ENCODE measurements at places on chromosomes 12 and 14. TPM values are rescaled to one million over a fixed set of nuclear protein-coding genes. Genes with fewer than 3 reads are reported as not detected.

DNA sequence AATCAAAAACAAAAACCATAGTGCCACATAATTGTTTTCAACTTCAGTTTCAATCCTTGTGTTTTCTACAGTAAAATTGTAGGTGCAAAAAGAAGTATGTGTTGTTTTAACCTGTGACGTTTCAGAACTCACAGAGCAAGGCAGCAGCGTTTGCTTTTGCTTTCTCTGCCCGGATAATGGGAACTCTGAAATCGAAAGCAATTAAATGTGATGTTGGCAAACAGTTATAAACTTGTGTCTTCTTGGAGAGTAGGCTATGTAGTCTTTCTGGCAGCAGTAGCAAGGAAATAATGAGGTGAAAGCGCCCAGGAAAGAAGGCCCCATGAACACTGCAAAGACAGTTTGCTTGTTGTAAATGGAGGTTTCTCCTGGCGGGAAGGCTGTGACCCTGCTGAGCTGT lies 39.1 kb downstream of the FNTB start:
- H3K27ac ChIP-seq = no peak overlapping the region
- DNase-seq = no peak
- peaks cover 5% of the 10 kb centered on the region for H3K4me1 ChIP-seq
- H3K36me3 ChIP-seq = peaks cover 15% of the 10 kb centered on the region
- no peaks in the 10 kb centered on the region for H3K27me3 ChIP-seq

DNA sequence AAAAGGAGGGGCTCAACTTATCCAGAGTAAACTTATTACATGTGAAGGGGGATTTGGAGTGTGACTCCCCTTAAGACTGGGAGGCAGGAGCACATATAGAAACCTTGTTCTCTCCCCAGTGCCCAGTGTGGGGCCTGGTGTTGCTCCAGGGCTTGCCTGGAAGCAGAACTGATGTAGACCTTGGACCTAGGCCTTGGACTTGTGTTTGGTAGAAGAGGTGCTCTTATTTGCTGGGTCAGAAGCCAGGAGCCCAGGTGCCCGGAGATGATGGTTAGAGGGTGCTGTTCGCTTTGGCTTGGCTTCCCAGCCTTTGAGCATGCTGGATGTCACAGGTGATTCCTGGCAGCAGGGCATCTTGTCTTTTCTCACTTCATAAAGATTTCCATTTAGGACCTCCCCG lies 110.4 kb downstream of the SMOC1 start:
- no peak overlapping the region for H3K4me3 ChIP-seq
- H3K27me3 ChIP-seq = peaks cover 97% of the 10 kb centered on the region
- no peaks in the 10 kb centered on the region for H3K36me3 ChIP-seq
- no peaks in the 10 kb centered on the region for H3K4me1 ChIP-seq

- H3K4me3 ChIP-seq = no peak overlapping the region
- no peaks in the 10 kb centered on the region for H3K36me3 ChIP-seq
- DNase-seq = no peak
Measured at GRCh38 chr12:262113-262512, 523 bp downstream of the SLC6A13 start.

GRCh38 chr12:24751181-24751580 lies 197.7 kb downstream of the BCAT1 start:
- no peak overlapping the region for H3K27ac ChIP-seq
- DNase-seq = no peak
- H3K4me3 ChIP-seq = no peak overlapping the region
- no peaks in the 10 kb centered on the region for H3K36me3 ChIP-seq
- no peaks in the 10 kb centered on the region for H3K4me1 ChIP-seq

- no peaks in the 10 kb centered on the region for H3K27me3 ChIP-seq
- no peaks in the 10 kb centered on the region for H3K36me3 ChIP-seq
- H3K4me3 ChIP-seq = no peak overlapping the region
- peak; percentile 80 for DNase-seq
Measured at GRCh38 chr14:49879646-49880204, 13.2 kb upstream of the ARF6 start.

DNA sequence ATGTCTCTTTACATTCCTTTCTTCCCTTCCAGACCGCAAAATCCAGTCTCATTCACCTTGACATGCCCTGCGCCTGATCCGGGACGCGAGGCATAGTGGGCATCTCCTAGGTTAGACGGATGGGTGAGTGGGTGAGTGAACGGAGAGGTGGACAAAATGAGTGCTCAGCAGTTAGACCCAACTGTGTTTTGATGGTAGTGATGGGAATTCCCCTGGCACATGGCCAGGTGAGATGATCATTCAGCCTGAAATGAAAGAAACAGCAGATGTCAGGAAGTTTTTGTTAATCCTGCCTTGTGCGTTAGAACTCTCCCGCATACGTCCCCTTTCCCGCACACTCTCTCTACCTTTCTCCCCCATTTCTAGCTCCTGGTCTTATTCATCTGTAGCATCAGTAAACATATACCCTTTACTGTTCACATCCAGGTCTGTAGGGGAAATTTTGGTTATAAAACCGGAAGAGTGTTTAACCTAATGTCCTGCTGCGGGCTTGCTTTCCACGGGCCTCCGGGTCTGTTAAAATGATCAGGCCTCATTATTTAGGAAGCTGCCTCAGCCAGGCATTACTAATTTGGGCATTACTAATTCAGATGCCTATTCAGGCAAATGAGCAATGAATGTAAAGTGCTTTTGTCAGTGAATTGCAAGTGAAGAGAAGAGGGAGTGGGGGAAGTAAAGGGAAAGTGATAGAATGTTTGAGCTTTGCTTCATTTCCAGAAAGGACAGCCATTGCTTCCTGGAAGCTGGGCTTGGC lies 172.8 kb downstream of the ETV6 start:
- no peaks in the 10 kb centered on the region for H3K4me1 ChIP-seq
- H3K27me3 ChIP-seq = no peaks in the 10 kb centered on the region
- H3K36me3 ChIP-seq = no peaks in the 10 kb centered on the region
- no peak for DNase-seq
- H3K27ac ChIP-seq = no peak overlapping the region

- no peak overlapping the region for H3K27ac ChIP-seq
- no peak overlapping the region for H3K4me3 ChIP-seq
- H3K36me3 ChIP-seq = no peaks in the 10 kb centered on the region
- no peaks in the 10 kb centered on the region for H3K4me1 ChIP-seq
- H3K27me3 ChIP-seq = no peaks in the 10 kb centered on the region
- DNase-seq = no peak
Measured at GRCh38 chr14:70931008-70931407, 23.7 kb downstream of the PCNX1 start.

- DNase-seq = no peak
- H3K4me1 ChIP-seq = no peaks in the 10 kb centered on the region
- no peaks in the 10 kb centered on the region for H3K36me3 ChIP-seq
- no peak overlapping the region for H3K4me3 ChIP-seq
Measured at GRCh38 chr12:2687058-2687457, 107.7 kb upstream of the FKBP4 start.

The SMAGP gene
- total RNA-seq = 62.5 TPM

GRCh38 chr12:100827901-100828520 lies 33.4 kb downstream of the ANO4 start:
- no peaks in the 10 kb centered on the region for H3K4me1 ChIP-seq
- DNase-seq = peak; percentile 63

- no peak overlapping the region for H3K27ac ChIP-seq
- no peak overlapping the region for H3K4me3 ChIP-seq
- DNase-seq = no peak
- H3K4me1 ChIP-seq = peaks cover 21% of the 10 kb centered on the region
Measured at GRCh38 chr12:127038152-127038551, 1228.8 kb upstream of the TMEM132C start.

GRCh38 chr14:68940614-68941185 lies 38.4 kb downstream of the ACTN1 start:
- peaks cover 38% of the 10 kb centered on the region for H3K36me3 ChIP-seq
- no peak overlapping the region for H3K27ac ChIP-seq
- no peaks in the 10 kb centered on the region for H3K27me3 ChIP-seq

The GUCY2C gene
- total RNA-seq = not detected

The PMEL gene
- 0.35 TPM for total RNA-seq

DNA sequence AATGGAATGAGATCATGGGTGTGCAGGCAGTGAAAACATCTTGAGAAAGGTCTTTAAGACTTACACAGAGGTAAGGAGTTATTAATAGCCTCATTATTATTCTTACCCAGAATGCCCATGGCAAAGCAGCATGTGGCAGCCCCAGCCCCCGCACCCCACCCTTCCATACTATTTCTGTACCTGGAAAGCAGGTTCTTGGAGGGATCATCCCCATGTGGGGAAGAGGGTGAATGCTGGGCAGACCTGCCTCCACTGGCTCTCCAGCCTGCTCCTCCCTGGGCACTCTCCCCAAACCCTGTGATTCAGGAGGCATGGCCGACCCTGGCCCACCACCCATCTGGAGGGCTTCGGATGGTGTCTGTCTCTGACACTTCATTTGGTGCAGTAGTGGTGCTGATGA lies 28.3 kb downstream of the NPC2 start:
- H3K36me3 ChIP-seq = no peaks in the 10 kb centered on the region
- no peaks in the 10 kb centered on the region for H3K4me1 ChIP-seq
- H3K4me3 ChIP-seq = no peak overlapping the region
- no peaks in the 10 kb centered on the region for H3K27me3 ChIP-seq
- H3K27ac ChIP-seq = no peak overlapping the region
- no peak for DNase-seq

The REP15 gene
- total RNA-seq = 1.6 TPM

GRCh38 chr14:97806891-97807290 lies 1009.7 kb downstream of the VRK1 start:
- no peak overlapping the region for H3K4me3 ChIP-seq
- peaks cover 9% of the 10 kb centered on the region for H3K4me1 ChIP-seq
- no peak for DNase-seq

- no peaks in the 10 kb centered on the region for H3K27me3 ChIP-seq
- H3K27ac ChIP-seq = no peak overlapping the region
- H3K4me1 ChIP-seq = peaks cover 45% of the 10 kb centered on the region
- no peak overlapping the region for H3K4me3 ChIP-seq
- no peaks in the 10 kb centered on the region for H3K36me3 ChIP-seq
- no peak for DNase-seq
Measured at GRCh38 chr14:20492486-20492885, 12.9 kb upstream of the RNASE10 start.

- H3K36me3 ChIP-seq = no peaks in the 10 kb centered on the region
- H3K4me1 ChIP-seq = no peaks in the 10 kb centered on the region
- H3K4me3 ChIP-seq = no peak overlapping the region
- H3K27me3 ChIP-seq = no peaks in the 10 kb centered on the region
Measured at GRCh38 chr14:60893911-60894310, 87.0 kb downstream of the TRMT5 start.

The CAND1 gene
- 129 TPM for total RNA-seq

Measured in PC-3 (cell line).